ENCODE measurements at places on chromosomes 13 and 19.

GRCh38 chr13:98353750-98354149 lies 176.7 kb upstream of the RNF113B start:
- no peak for DNase-seq

- DNase-seq: peak; percentile 95
These were observed at the start of gene UBAC2 for GRCh38 chr13:99200432-99201167. UBAC2 (plus strand) TSS chr13:99200854; CDS start chr13:99200909, 55 bp downstream.

GRCh38 chr13:49436890-49437289 lies 7.0 kb downstream of the CAB39L start:
- DNase-seq: no peak

GRCh38 chr13:53138376-53139036 lies 109.9 kb downstream of the OLFM4 start:
- no peak for DNase-seq

DNA sequence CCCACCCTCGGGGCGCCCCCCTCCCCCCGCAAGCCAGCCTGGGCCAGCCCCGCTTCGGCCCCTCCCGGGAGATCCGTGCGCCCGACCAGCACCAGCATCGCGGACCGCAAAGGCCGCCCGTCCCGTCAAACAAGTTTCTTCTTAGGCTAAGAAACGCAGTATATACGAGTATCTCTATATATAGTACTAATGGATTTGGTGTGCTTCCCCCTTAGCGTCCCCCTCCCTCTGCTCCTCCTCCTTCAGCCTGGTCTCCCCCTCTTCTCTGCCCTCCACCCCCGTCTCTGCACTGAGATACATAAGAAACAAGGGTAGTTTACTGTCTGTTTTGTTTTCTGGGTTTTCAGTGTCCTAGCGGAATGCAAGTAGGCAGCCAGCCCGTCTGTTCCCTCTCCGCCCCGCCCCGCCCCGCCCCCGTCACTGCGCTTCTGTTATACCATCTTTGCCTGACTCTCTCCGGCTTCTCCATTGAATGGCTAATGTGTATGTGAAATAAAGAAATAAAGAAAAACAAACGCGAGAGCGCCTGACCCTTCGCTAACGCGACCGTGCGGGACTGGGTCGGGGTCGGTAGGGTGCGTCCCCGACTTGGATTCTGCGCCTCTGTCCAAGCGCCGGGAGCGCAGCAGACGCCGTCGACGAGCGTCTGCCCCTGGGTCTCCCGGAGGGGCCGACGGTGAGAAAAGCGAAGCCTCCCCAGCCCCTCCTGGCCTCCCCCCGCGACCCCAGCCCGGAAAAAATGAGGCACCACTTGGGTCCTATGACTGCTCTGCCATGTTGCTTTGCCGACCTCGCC lies 4.2 kb downstream of the LYL1 start:
- DNase-seq: peak; percentile 39

DNA sequence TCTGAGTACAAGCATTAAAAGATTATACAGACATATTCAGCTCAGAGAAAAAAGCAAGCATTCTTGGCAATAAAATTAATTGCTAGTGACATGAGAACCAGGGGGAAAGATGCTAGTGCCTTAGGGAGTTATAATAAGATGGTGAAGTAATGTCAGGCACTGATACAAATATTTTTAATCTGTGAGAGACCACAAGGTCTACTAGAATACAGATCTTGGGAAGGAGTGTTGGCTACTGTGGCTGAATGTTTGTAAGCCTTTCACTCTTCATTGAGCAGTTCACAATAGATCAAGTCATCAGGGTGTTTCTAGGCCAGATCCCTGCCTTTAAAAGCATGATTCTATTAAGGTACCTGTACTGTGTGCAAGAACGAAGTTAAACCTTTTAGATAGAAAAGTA lies 16.4 kb downstream of the FREM2 start:
- DNase-seq: no peak

- DNase-seq: no peak
These were observed 1.0 kb downstream of the KLF1 start for GRCh38 chr19:12885749-12886650.

DNA sequence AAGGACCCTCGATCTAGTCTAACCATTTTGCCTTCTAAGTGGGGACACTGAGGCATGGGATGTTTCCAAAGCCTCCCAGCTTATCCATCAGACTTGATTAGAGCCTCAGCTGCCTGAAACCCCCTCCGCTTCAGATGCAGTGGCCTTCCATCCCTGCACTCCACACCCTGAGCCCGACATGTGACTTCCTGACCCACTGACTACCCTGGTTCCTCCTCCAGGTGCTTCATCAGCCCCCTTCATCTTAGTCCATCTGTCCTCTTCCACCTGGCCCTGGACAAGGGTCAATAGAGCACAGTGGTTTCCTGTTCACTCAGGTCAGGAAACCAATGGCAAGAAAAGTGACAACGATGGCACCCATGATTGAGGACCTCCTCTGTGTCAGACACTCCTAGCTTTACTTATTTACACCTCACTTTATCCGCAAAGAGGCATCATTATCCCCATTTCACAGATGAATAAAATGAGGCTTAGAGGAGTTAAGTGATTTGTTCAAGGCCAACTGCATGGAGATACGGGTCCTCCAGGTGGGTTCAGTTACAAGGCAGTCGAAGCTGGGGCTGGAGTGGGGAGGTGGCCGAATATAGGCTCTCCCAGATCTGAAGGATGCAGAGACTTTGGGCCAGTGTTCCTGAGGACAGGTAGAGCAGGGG lies 81.6 kb upstream of the TM9SF2 start:
- no peak for DNase-seq

GRCh38 chr13:78586706-78587105 lies 16.6 kb downstream of the POU4F1 start:
- DNase-seq: no peak

DNA sequence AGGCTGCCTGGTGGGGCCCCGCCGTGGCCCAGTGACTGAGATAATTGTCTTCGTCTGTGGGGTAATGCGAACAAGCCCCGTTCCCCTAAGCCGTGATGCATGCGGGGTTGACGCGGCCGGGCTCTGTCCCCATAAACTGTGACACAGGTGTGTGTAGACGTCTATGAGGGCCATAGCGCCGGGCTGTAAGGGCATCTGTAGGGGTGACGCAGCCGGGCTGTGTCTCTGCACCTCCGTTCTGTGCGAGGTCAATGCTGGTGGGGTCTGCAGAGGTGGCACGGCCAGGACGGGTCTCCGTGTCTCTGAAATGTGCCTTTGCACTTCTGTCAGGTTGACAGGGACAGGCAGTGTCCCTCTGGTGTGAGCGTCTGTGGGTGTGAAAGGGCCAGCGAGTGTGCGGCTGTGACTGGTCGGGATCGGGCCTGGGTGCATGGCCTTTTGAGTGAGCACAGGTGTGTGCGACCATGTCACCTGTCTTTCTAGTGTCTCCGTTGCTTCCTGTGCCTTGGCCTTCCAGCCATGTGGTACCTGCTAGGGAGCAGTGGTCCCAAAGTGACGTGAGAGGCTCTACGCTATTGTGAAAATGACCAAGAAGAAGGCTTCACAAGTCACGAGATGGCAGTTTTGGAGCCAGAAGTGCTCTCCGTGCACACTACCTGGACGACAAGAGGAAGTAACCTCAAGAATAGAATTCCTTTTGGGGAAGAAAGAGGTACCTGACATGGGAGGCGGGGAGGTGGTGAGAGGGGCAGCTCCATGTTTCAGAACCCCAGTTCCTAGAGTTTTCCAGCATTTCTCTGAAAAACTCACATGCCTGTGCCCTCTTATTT lies 16.4 kb upstream of the ZNF331 start:
- DNase-seq: no peak
